Body of pancreas (tissue), 4 donors: ENCODE measurements at places on chromosomes 4 and X.

- DNase-seq: no peak
Observed at GRCh38 chr4:114311787-114312186, 286.8 kb upstream of the UGT8 start.

DNA sequence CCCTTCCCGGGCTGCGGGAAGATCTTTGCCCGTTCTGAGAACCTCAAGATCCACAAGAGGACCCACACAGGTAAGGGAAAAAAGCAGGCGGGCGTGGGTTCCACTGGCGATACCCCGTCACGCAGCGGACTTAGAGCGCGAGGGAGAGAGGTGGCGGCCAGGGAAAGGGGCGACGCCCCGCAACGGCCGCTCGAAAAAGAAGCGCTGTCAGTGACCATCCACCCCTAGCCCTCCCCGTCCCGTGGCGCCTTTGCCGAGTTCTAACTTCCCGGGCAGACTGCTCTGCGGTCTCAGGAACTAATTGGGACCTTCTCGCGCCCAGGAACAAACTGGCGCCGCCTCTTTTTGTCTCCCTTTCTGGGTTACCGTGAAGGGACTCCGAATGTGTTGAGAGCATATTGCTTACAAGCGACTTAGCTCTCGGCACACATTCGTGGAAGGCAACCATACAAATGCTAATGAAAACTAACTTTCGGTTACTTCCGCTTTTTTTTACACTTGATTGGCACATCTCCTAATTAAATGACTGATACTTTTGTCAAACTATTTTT lies 1.8 kb downstream of the ZIC3 start:
- no peak for DNase-seq

DNA sequence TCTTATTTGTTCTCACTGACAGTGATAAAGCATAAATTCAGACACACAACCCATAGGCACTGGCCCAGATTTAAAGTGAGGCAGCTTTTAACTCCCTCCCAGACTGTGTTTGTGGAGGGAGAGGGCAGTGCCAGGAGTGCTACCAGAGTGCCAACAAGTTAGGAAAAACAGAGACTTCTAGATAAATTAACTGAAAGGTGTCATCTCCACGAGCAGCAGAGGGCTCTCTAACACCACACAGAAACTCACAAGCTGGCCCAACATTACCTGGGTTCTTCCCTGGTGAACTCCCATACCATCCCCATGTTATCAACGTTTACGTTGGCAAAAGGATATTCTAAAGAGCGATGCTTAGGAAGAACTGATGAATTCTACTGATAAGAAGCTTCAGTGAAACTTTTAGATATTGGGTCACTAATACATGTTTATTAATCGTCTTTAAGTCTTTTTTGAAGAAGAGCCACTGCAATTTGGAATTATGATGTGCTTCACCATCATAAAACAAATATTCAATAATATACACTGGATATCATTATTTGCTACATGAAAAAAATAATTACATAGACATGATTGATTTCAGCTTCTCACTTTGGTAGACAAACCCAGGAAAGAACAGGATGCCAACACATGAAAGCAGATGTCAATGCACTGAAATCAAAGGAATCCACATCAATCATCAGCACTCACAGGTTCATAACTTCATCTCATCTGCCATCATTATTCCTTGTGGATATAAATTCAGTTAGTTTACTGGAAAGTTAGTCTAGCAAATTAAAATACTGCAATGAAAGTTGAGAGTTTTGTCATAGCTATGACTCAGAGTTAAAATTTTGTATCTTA lies 121.2 kb upstream of the NAP1L5 start:
- DNase-seq: peak; percentile 64

DNA sequence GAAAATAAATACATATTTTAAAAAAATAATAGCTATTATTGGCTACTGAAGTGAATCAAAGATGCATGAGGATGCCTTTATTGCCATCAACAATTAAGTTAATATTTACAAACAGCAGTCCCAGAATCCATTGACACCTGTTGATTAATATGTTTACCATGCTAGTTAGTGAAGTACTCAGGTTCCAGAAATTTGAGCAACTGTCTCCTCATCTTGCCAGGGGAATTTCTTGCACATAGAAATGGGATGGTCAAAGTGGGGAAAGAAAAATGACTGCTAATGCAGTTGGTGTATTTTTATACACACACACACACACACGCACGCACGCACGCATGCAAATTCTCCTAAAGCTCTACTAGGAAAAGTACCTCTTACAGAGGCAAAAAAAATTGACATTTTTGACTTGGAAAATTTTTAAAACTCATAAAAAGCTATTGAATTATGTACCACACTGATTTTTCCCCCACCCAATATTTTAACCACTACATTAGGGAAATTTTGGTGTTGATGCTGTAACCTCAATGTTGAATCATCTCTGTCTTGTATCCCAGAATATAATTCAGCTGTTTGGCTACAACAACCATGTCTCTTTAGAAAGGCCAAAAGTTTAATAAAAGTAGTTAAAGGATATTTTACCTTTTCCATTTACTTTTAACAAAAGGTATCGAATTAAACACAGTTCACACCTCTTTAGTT lies 105.3 kb upstream of the TMEM150C start:
- no peak for DNase-seq

DNA sequence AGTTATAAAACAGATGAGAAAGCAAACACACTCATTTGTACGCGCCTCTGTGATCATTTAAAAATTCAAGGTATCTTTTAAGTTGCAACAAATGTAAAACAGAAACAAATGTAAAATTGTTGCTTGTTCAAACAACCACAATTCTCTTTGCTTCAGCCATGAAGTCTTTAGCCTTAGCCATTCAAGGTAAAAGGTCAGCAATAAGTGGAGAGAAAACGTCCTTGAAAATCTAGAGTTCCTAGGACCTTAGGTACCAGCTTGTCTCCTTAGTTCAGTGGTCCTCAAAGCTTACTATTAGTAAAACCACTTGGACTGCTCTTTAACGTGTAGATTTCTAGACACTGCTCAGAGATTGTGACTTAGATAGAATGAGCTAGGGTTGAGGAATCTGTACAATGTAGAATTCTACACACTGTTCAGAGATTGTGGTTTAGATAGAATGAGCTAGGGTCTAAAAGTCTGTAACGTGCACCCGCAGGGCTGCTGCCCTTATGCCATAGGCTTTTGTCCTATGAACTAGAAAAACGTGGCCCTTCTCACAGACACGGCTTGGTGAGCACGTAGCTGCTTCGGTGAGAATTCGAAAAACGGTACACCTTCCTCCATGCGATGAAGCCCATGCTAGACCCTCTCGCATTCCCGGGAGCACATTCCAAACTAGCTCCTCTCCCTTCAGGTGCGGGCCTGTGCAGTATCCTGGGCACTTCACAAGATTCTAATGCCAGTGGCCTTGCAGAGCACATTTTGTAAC lies 1.7 kb downstream of the PLAC8 start:
- DNase-seq: no peak

DNA sequence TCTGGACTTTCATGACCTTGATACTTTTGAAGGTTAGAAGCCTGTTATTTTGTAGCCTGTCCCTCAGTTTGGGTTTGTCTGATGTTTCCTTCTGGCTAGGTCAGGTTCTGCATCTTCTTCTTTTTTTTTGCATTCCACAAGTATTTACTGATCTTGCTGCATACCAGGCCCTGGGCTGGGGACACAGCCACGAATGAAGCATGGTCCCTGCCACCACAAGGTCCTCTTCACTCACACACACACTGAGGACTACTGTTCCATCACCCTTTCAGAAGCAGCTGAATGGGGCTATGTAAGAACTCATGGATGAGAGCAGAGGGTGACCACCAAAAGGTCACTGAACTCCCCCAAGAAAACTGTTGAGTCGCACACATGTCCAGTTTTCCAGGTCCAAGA lies 39.2 kb downstream of the USP11 start:
- DNase-seq: no peak

DNA sequence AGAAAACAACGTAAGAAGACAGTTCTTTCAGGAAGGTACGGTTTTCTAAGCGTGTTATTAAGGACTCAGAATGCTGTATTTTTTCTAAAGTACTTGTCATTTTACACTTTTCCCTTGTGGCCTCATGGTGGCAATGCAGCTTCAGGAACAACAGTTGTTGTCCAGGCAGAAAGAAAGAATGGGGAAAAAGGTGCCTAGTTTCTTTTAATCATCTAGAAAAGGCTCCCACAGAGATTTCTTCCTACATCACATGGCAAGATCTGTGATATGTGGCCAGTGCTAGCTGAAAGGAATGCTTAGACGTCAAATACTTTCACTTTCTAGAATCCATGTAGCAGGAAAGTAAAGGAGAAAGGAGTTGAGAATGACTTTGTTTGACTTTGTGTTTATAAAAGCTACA lies 49.0 kb upstream of the TRAM1L1 start:
- no peak for DNase-seq

DNA sequence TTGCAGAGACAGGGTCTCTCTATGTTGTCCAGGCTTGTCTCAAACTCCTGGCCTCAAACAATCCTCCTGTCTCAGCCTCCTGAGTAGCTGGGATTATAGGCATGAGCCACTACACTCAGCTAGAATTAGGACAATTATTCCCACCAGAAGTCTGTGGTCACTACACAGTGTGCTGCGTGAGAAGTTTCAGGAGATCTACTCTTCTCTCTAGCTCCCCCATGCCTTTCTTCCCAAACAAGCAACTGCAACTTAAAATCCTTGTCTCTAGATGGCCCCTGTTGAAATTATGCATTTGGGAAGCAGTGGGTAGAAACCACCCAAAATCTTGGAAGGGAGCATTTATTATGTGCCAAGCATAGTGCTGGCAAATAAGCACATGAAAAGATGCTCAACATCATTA lies 21.1 kb upstream of the MAP7D3 start:
- DNase-seq: no peak

GRCh38 chr4:148452970-148453369 lies 10.8 kb upstream of the NR3C2 start:
- DNase-seq: no peak

DNA sequence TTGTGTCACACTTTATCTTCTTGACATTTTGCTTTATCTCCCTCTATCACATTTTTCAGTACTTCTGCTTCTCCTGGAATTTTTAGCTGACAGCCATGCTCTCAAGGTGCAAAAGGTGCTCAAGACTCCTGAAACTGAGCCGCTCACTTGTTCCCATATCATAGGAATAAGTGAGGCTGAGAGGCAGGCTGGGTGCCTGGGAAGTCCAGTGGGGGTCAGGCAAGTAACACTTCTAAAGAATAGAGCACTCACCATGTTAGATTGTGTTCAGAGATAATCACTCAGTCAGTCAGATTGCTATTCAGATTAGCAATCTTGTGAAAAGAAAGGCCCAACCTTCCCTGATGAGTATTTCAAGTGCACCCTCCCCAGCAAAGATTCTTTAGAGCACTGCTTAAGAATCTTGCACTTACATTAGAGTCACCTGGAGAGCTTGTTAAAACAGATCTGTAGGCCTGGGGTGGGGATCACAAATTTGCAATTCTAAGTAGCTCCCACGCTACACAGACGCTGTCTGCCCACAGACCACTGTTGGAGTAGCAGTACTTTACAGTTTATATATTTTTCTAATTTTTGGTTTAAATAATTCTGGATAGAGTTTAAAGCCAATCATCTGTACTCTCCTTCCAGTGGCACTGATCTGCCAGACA lies 23.1 kb upstream of the LRAT start:
- DNase-seq: no peak

GRCh38 chr4:113260688-113261087 lies 211.2 kb downstream of the ANK2 start:
- DNase-seq: no peak

GRCh38 chrX:22527302-22527701 lies 254.6 kb downstream of the CBLL2 start:
- DNase-seq: no peak

DNA sequence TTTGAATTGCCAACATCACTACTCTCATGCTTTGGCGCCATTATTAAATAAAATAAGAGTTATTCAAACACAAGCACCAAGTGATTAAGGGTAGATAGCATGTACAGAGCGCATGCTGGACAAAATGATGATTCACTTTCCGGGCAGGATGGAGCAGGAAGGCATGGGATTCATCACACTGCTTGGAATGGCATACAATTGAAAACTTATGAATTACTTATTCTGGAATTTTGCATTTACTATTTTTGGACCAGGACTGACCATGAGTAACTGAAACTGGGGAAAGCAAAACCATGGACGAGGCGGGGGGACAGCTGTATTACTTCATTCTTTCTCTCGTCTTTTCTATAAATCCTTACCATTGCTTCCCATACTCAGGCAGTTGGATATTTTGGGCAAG lies 28.5 kb upstream of the FGF5 start:
- DNase-seq: no peak

DNA sequence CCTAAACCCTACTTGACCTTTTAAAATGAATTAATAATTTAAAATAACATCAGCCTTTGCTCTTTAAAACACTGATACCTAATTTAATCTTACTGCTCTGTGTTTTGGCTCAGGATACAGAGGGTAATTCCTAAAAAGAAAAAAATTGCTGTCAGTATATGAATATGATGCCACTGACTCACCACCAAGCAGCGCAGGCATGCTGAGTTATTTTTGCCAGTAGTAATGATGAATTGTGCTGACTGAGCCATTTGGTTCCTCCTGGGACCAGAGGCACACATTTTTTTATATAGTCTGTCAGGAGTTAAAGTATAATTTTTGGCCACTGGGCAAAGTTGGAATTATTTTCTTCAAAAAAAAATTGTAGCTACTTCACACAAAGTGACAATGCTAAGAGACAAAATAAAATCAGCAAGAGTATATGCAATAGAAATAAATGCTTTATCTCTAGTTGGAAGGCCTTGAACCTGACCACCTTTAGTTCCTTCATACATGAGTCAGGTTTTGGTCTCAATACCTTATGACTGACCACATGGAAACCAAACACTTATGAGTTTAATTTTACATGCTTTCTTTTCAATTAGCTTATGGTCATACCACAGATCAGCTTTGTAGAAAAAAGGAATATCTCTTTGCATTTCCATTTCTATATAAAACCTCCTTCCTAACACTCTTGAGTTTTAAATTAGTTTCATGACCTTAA lies 115.1 kb downstream of the PPP3CA start:
- DNase-seq: no peak

GRCh38 chr4:148225639-148226038 lies 216.6 kb downstream of the NR3C2 start:
- no peak for DNase-seq

DNA sequence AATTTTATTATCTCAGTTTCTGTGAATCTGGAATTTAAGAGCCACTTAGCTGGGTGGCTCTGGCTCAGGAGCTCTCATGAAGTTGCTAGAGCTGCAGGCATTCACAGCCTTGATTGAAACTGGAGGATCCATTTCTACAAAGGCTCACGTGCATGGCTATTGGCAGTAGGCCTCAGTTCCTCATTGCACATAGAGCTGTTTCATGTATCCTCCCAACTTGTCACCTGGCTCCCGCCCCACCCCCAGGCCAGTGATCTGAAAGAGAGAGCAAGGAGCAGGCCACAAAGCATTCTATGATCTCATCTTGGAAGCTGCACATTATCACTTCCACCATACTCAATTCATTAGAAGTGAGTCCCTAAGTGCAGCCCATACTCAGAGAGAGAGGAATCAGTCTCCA lies 18.5 kb upstream of the AP1AR start:
- no peak for DNase-seq

GRCh38 chr4:6197433-6198174 lies 2.7 kb downstream of the JAKMIP1 start:
- DNase-seq: no peak
